ENCODE measurements at places on chromosomes 12 and 14. TPM values are rescaled to one million over a fixed set of nuclear protein-coding genes. Genes with fewer than 3 reads are reported as not detected.

Gene GPR162
- total RNA-seq, result 7.8 TPM

Gene GLT1D1
- total RNA-seq, result 0.68 TPM

Gene TIGAR
- total RNA-seq, result 16.5 TPM

Gene DNAJC22
- total RNA-seq, result not detected
